GM13977 (cell line): ENCODE measurements at places on chromosomes 1 and 21.

DNA sequence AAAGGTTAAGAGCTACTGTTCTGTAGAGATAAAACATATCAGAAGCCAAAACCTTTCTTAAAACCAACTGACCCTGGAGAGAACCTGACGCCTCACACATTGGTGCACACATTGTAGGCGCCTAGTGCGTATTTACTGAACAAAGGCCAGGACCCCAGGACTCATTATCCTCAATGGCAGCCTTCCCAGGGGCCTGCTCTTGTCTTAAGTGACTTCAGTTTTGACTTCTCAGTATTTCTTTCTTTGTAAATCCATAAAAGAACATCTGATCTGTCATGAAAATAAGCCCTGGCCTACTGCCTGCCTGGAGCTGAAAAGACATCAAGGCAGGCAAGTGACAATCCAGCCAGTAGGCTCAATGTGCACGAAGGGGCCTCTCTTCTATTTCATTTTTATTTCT lies 27.6 kb downstream of the ABCA4 start:
- DNase-seq = no peak

DNA sequence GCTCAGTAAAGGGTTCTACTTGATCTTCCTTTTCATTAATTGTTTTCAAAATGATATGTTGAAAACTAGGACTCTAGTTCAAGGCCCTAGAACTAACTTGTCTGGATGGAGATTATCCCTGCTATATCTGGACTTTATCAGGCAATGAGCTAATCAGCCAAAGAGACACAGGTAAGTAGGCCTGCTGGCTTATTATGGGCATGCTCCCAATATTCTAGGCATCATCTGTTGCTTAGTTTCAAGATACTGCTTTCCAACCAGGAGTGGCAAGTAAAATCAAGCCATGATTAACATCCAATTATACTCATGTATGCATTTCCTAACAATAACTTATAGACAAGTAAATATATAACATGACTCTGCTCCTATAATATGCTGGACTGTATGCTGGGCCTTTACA lies 4.2 kb downstream of the DNASE2B start:
- no peak for DNase-seq

DNA sequence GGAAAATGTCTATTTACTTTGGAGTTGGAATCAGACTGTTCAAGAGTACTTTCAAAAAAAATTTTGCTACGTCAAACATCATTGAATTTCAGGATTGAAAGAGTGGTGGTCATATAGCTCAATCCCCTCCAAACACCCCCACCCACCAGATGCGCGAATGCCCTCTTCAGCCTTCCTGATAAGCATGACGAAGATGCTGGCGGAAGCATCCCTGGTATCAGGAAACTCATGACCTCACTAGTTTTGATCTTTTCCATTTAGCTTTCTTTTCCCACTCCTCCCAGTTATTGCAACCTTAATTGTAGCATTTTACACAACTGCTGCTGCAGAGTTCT lies 104.4 kb downstream of the LEPR start:
- peak; percentile 9 for DNase-seq

DNA sequence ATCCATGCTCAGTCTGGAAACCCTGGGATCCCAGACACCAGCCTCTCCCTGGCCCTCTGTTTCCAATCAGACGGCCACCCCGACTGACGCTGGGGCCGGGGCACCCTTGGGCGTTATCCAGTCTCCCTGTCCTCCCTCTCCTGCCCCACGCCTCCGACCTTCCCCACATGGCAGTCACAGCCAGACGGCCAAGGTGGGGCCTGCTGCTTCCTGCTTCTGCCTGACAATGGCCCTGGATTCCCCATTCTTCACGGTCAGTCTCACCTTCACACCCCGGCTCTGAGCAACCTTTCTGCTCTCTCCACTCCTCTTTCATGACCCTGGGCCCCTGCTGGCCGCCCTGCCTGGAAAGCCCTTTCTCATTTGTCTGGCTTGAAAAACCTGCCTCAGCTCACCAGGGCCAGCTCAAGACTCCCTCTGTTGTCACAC lies 6.6 kb downstream of the GNG4 start:
- no peak for DNase-seq

- no peak for DNase-seq
Observed at GRCh38 chr21:20811702-20812101, 186.5 kb upstream of the NCAM2 start.

DNA sequence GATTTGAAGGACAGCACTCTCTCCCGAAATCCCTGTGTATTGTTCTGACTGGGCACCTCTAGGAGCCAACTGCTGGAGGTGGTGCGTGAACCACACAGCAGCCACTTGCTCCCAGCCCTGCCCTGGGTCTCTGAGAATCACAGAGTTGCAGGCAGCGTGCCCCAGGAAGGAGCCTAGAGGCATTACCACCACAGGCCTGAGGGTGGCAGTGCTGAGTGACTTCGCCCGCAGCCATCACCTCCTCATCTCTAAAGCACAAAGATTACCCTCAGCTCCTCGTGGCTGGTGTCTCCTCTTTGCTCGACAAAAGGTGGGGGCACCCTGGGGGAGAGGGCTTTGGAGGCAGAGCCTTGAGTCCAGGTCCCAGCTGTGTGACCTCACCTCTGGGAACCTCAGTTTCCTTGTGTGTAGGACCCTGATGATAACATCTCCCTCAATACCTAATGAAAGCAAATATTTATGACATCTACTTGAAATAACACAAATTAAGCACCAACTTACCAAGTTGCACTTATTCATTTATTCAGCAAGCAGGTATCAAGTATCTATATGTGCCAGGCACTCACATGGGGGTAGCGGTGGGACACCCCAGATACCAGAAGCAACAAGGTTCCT lies 86.3 kb downstream of the VWA5B1 start:
- peak; percentile 77 for DNase-seq

GRCh38 chr1:244796719-244797406 lies 38.6 kb upstream of the COX20 start:
- DNase-seq = peak; percentile 59

GRCh38 chr1:29210278-29211085 lies 20.3 kb downstream of the MECR start:
- peak; percentile 73 for DNase-seq

DNA sequence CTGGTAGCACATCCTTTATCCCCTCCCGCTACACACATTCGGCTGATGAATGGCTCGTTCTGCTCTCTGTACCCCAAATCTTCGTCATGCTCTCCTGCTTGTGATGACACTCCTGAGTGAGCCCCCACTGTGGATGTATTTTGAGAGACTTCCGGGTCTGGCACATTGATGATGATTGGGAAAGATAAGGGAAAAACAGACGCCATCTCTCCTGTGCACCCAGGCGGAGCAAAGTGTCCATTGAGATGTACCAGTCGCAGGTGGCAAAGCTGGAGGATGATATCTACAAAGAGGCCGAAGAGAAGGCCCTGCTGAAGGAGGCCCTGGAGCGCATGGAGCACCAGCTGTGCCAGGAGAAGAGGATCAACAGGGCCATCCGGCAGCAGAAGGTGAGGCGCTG lies 27.9 kb upstream of the EFHD2 start:
- DNase-seq = no peak

- no peak for DNase-seq
Observed at GRCh38 chr1:94422115-94422820, 4.1 kb downstream of the ABCD3 start.

- no peak for DNase-seq
Observed at GRCh38 chr1:48596046-48596445, 124.0 kb upstream of the SPATA6 start.

- DNase-seq = no peak
Observed at GRCh38 chr1:193326296-193326695, 139.9 kb upstream of the B3GALT2 start.

- no peak for DNase-seq
Observed at GRCh38 chr1:192967211-192967877, 91.8 kb downstream of the UCHL5 start.

DNA sequence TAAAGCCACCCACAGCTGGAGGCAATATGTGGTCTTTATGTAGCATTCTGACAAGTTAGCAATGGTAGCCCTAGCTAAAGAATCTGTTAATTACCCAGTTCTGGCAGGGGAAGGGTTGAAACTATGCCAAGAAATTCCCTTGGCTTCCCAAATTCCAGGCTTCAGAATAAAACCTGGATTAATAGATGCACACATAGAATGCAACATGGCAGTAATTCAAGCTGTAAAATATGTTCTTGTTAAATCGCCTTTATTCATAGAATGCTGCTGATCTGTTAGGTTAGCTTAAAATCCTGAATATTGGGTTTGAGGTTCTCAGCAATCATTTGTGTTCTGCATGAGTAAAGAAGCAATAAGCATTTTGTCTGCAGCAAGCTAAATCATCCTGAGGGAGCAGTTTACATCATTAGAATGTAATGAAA lies 80.1 kb downstream of the ZNF326 start:
- DNase-seq = no peak

- no peak for DNase-seq
Observed at GRCh38 chr1:238191170-238191569, 300.4 kb upstream of the ZP4 start.

DNA sequence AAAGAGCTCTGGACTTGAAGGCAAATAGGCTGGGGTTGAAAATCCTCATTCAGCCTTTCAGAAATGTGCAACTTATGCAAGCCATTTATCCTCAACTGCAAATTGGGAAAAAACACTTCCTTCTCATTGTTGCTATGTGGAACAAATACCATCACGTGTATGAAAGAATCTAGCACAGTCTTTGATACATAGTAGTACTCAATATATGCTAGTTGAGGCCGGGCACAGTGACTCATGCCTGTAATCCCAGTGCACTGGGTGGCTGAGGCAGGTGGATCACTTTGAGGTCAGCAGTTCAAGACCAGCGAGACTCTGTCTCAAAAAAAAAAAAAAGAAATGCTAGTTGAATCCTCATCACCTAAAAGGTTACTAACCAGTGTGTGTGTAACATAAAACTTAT lies 8.2 kb downstream of the PI4KB start:
- no peak for DNase-seq

GRCh38 chr1:180610556-180611015 lies 21.2 kb upstream of the XPR1 start:
- no peak for DNase-seq

GRCh38 chr1:4584449-4584848 lies 70.0 kb upstream of the AJAP1 start:
- DNase-seq = no peak

DNA sequence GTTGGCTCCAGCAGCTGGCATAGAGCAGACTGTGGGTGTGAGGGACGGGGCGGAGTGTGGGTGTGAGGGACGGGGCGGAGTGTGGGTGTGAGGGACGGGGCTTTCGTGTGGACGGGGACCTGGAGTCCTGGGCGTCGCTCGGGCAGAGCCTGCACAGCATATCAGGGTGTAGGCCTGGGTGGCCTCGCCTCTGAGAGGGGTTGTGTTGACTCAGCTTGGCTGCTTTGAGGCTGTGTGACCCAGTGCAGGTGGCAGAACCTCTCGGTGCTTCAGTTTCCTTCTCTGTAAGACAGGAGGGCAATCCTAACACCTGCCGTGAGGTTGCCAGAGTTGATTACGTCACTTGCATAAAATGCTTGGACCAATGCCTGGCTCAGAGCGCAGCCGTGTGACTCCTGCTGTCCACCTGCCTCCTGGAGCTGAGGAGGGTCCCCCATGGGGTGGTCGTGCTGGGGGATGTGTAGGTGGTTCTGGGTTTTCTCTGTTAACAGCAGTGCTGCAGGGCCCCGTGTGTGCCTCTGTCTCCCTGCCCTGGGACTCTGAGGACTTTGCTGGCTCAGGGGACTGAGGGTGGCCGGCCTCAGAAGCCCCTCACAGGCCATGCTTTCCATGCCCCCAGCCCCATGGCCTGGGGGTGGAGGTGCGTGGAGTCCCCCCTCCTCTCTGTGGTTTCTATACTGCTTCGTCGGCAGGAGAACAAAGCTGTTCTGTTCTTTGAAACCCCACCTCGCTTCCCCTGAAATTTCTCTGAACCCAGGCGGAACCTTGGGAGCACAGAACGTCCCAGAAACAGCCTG lies 15.4 kb downstream of the PDXK start:
- DNase-seq = no peak

DNA sequence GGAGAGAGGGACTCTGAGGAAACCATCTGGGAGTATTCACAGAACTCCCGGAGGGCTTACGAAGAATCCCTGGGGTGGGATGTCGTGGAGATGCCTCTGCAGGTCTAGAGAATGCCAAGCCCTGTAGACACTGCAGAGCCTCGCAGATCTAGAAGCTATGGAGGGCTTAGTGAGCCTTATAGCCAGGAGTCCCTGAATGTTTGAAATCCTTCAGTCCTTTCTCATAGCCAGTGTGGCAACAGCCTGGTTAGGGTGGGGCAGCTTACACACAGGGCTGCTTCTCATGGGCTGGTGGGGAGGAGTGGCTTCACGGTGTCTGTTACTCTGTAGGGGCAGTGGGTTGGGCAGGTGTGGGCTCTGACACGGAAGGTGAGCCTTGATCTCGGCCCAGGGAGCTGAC lies 44.2 kb upstream of the KDM4A start:
- no peak for DNase-seq

DNA sequence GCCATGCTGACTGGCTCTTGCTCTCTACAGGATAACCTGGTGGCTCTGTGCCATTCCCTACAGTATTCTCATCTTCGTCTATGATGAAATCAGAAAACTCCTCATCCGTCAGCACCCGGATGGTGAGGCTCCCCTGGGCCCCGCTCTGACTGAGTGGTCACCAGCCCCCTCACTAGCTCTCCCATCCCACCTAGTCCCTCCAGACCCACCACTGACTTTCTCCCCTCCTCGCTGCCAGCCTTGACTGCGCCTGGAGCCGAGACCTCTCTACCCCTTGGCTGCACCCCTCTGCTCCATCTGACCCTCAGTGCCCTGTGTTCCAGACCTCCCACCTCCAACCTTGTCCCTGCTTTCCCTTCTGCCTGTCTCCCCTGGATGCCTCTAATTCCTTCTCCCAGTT lies 4.1 kb upstream of the CASQ1 start:
- DNase-seq = no peak

DNA sequence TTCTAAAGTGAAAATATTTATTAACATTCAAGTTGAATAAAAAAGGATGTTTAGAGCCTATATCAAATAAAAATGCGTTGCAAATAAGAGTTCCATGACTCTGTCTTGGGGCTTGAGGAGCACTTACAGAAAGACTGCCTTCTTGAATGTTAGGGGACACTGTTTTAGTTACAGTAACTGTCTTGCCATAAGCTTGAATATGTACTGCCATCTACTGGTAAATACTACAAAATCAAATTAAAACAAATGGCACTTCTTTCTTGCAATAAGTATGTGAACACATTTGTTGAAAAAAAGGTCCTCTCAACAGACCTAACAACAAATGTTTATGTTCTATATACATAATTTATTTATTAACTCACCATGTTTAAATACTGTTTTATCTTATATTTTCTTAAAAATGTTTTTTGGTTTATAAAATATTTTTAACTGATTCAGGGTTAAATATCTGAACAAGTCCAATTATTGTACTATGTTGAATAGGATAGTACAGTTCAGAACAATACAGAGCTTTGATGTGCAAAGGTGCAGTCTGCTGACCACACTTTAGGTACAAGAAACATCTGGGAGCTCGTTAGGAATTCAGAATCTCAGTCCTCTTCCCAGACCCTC lies 199.5 kb downstream of the LRRIQ3 start:
- peak; percentile 10 for DNase-seq

GRCh38 chr1:201011616-201012015 lies 11.9 kb downstream of the KIF21B start:
- no peak for DNase-seq

GRCh38 chr1:208065862-208066261 lies 154.9 kb upstream of the CD34 start:
- no peak for DNase-seq
